ENCODE measurements at places on chromosomes 16 and 17. TPM values are rescaled to one million over a fixed set of nuclear protein-coding genes. Genes with fewer than 3 reads are reported as not detected.

Gene SYT17
- polyA plus RNA-seq: not detected

Gene TXNDC11
- 60.3 TPM for polyA plus RNA-seq

Gene PRSS33
- polyA plus RNA-seq: not detected

Gene SDR42E1
- polyA plus RNA-seq: 2.2 TPM

Gene SLC4A1
- not detected for polyA plus RNA-seq

Gene KRT24
- not detected for polyA plus RNA-seq

Gene C16orf74
- polyA plus RNA-seq: 16.0 TPM

Gene KRT12
- polyA plus RNA-seq: not detected

Gene SLFN13
- polyA plus RNA-seq: 3.6 TPM

Gene CSNK2A2
- 12.9 TPM for polyA plus RNA-seq

Gene C1QTNF8
- not detected for polyA plus RNA-seq

Gene DEXI
- polyA plus RNA-seq: 83.5 TPM

Gene CLEC3A
- not detected for polyA plus RNA-seq

Gene MT1A
- not detected for polyA plus RNA-seq

Gene TP53TG3D
- polyA plus RNA-seq: not detected

Gene HIC1
- polyA plus RNA-seq: 0.83 TPM

Gene KCNH6
- not detected for polyA plus RNA-seq

Gene C17orf67
- polyA plus RNA-seq: 1.1 TPM

Gene SLFN14
- polyA plus RNA-seq: 0.06 TPM

Gene CTDNEP1
- polyA plus RNA-seq: 38.3 TPM

Gene GRAPL
- 3.9 TPM for polyA plus RNA-seq

Gene GRB7
- polyA plus RNA-seq: not detected

Data from naive thymus-derived CD4-positive, alpha-beta T cell (primary cell).